Left forelimb (tissue), 1 donor: ENCODE measurements at places on chromosomes 3 and 15.

DNA sequence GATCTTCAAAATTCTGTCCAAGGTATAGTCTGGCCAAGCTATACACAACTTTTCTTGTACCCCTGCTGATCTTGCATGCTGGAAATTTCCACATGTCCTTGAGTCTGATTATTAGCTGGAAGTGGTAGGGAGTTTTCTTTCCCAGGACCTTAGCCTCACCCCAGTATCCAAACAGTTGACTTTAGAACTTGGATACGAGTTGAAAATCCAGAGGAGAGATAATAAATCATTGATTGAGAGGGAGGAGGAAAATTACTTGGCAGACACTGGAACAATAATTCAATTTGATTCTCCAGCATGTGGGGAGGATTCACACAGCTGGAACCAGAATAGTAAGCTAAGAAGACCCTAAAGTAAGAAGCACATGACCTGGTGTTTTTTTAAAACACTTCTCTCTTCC, 116.4 kb downstream of the IL5RA start:
- DNase-seq = no peak

- DNase-seq = no peak
Observed at GRCh38 chr15:69434238-69434637, 18.4 kb upstream of the RPLP1 start.

- DNase-seq = no peak
Observed at GRCh38 chr3:8529738-8530525, 28.3 kb downstream of the LMCD1 start.

DNA sequence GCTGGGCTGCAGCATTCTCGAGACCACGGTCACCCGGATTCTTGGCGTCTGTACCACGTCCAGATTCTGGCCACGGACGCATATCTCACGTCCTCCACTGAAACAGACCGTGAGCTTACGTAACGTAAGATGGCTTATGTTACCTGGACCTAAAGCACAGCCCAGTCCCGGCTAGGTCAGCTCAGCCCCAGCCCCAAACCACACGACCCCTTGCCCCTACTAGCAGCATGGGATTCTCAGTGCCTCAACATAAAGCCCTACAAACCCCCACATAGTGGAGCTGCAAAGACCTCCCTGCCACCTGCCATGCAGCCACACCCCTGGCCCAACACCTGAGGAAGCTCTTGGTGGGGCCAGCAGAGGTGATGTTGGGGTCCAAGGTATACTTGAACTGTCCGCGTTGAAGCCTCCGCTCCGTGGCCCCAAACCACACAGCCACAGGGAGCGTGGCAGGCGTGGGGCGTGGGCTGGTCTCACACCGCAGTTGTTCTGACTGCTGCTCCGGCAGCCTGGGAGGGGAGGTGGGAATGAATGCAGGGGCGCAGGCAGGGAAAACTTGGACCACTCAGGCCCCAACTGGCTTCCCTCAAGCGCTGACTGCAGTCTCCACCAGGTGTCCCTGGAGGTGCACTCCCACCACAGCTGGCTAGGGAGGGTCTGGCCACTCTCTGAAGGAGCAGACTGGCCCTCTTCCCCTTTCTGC, 14.5 kb downstream of the PLXNB1 start:
- DNase-seq = no peak

- DNase-seq = no peak
Observed at GRCh38 chr15:37056177-37057121, 43.9 kb downstream of the MEIS2 start.

GRCh38 chr3:82556113-82556512, 794.7 kb upstream of the GBE1 start:
- DNase-seq = no peak

DNA sequence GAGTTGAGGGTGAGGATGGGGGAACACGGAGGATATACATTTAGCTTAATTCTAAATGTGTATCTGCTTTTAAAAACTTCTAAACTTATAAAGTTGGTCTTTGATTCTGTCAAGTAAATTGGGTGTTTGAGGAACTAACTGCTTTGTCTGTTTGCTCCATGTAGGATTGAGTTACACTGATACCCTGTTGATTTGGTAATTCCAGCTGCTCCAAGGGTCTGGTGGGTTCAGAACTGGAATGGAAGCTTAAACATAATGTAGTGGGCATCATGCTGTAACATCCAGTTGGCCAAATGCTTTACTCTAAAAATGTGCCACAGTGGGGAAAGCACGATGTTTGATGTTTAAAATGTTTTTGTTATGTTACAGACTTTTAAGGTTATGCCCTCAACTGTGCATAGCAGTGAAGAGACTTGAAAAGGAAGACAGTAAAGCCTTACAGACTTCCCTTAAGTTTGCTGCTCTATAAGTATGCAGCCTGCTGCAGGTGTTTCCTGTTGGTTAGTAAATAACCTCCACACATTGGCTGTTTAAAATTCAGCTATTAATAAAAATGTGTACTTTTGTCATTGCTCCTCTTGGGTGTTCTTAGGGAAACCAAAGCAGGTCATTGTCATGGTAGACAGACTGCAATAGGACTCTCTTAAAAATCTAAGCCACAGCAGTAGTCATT, 5.9 kb upstream of the EDEM1 start:
- DNase-seq = no peak

DNA sequence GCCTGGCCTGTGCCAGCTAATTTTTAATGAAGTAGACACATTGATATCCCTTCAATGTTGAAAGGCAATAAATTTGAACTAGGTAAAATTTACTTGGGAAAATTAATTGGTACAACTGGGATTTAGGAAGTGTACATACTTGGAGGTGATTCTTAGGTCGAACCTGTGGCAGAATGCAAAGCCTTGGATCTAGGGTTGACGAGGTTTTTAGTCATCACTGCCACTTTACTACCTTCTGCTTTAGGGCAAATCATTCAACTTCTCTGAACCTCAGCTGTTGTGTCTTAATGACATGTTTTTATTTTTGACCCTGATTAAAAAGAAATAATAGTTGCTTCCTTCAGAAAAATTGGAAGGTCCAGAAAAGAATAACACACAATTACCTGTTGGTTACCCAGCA, 2.5 kb downstream of the APPL1 start:
- DNase-seq = no peak

- DNase-seq = no peak
Observed at GRCh38 chr3:4351164-4351855, 48.1 kb downstream of the SETMAR start.

- DNase-seq = no peak
Observed at GRCh38 chr3:59308684-59309083, 258.9 kb upstream of the CFAP20DC start.

DNA sequence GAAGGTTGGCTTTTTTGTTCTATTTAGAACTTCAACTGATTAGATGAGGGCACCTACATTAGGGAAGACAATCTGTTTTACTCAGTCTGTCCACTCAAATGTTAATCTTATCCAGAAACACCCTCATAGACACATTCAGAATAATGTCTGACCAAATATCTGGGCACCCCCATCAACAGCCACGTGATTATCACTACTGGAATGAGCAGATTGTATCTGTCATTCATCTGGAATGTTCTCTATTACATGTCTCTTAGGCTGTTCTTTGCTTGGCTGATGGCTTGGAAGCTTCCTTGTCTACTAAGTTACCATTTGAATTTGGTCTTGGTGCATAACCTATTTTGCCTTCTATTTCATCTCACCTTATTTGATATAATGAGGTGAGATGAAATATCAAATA, 15.7 kb upstream of the LRRC58 start:
- DNase-seq = no peak

DNA sequence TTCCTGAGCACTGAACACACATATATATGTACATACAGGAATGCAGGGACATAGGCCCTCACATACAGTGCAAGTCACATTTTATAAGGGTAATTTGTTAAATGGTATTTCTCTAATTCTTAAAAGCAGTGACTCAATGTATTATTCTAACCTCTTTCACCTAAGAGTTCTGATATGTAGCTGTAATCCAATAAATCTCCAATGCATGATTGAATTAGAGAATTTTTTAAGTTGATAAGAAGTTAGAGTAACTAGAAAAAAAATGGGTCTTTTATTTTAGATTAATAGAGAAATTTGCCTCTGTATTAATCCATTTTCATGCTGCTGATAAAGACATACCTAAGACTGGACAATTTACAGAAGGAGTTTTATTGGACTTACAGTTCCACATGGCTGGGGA, 98.2 kb downstream of the RBMS3 start:
- no peak for DNase-seq

GRCh38 chr15:70351391-70351790, 253.7 kb upstream of the TLE3 start:
- peak; percentile 40 for DNase-seq

- DNase-seq = no peak
Observed at GRCh38 chr3:31918179-31919150, 62.6 kb downstream of the OSBPL10 start.

DNA sequence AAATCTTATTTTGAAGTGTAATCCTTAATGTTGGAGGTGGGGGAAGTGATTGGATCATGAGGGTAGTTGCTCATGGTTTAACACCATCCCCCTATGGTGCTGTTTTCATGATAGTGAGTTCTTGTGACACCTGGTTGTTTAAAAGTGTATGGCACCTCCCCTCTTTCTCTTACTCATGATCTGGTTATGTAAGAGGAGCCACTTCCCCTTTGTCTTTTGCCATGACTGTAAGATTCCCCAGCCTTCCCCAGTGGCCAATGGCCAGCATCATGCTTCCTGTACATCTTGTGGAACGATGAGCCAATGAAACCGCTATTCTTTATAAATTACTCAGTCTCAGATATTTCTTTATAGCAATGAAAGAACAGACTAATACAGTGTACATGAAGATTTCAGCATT, 39.8 kb upstream of the GMNC start:
- DNase-seq = no peak

GRCh38 chr3:69665026-69665737, 74.1 kb upstream of the MITF start:
- no peak for DNase-seq

DNA sequence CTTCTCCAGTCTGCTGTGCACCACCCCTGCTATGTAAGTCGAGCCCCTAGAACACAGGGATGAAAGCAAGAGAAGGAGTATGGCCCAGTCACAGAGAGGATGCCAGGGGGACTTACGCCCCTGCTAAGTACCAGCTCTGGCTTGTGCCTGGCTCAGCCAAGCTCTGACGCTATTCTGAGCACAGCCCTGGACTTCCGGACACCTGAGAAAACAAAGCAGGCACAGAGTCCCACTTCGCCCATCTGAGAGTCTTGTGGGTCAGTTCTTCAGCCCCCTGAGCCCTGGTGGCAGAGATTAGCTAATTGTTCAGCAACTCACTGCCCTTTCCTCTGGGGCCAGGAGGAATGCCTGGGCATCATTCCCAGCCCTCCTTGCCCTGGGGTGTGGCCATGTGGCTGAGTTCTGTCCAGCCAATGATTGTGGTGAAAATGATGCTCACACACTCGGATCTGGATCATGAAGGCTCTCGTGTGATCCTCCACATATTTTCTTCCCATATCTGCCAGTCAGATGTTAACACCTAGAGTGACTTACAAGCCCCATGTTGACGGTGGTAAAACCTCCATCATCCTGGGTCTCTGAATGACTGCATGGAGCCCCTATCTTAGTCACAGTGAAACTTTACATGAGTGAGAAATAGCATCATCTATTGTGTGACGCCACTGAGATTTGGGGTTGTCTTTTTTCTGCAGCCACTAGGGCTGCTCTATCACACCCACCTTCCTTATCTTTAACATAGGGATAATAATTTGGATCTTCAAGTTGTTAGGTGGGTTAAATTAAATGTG, 105.7 kb downstream of the TPRA1 start:
- DNase-seq = no peak

DNA sequence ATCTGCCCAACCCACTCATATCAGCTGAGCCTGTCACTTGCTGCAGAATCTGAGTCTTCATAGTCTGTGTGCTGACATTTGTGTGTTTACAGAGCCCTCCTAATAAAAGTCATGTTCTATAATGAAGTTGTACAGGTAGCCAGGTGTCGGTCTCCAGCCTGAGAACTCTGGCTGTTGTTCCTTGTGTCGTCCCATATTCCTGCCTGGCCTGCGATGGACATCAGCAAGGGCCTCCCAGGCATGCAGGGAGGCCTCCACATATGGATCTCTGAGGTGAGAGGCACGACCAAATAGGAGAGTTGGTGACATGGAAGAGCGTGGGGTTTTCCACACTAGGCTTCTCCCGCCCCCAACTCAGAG, 2.9 kb downstream of the VILL start:
- DNase-seq = no peak

DNA sequence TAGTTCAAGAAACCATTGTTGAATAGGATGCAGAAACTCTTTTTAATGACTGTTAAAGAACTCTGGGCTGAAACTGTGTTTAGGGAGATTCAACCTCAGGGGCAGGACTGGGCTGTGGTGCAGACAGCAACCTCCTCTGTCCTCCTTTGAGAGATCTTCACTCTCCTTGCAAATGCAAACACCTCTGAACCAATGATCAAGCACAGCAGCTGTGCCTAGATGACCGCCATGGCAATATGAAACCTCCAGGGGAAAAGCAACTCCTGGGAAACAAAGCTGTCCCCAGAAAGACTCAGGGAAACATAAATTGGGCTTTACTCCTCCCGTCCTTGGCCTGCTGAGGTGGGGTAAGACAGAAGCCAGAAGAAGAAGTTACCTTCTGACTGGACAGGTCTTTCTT, 52.6 kb downstream of the TBC1D2B start:
- DNase-seq = no peak

DNA sequence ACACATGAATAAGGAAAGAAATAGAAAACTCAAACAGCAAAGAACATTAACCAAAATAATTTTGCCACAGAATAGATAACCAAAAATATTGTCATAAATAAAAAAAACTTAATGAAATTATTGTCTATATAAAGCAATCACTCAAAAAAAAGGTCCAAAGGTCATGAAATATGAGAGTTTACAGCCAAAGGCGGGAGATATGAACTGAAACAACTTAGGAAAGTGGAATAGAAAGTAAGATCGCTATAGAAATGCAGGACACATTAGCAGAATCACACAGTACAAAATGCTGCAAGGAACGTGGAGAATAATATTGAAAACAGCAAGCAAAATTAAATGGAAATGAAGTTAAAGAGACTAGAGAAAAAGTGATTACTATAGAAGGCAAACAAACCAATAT, 375.0 kb upstream of the ARHGEF26 start:
- no peak for DNase-seq

DNA sequence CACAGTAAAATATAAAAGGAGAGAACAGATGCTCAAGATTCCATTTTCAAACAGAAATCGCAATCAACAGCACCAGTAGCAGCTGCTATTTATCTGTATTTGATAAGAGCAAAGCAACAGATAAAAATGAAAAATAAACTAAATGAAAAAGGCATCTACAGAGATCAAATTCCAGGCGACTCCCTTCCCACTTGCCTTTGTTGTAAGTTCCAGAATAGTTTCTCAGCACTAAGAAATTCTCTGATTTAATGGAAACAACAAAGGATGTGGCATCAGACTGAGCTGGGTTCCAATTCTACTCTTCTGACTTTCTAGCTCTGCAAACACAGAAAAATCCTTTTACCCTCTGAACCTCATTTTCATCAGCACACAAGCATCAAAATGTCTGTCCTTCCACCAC, 110.8 kb upstream of the MME start:
- no peak for DNase-seq
